Chondrocyte (in vitro differentiated cells): ENCODE measurements at places on chromosomes 12 and 14. TPM values are rescaled to one million over a fixed set of nuclear protein-coding genes. Genes with fewer than 3 reads are reported as not detected.
A peak's percentile ranks its signal among the peaks of the same experiment; 100 is the strongest.

Gene SLC7A8
- total RNA-seq = 0.31 to 0.89 TPM (median 0.45 TPM) in 3 replicates

Gene SLC4A8
- total RNA-seq = 2.4 to 5.4 TPM (median 2.7 TPM) in 3 replicates

Gene SLC17A8
- not detected in 3 replicates for total RNA-seq

Gene ASB2
- 0.67 to 1.2 TPM in 2 of 3 replicates, not detected in the other for total RNA-seq

GRCh38 chr12:10618338-10618987 is 5.1 kb upstream of the MAGOHB start:
- DNase-seq = no peak

DNA sequence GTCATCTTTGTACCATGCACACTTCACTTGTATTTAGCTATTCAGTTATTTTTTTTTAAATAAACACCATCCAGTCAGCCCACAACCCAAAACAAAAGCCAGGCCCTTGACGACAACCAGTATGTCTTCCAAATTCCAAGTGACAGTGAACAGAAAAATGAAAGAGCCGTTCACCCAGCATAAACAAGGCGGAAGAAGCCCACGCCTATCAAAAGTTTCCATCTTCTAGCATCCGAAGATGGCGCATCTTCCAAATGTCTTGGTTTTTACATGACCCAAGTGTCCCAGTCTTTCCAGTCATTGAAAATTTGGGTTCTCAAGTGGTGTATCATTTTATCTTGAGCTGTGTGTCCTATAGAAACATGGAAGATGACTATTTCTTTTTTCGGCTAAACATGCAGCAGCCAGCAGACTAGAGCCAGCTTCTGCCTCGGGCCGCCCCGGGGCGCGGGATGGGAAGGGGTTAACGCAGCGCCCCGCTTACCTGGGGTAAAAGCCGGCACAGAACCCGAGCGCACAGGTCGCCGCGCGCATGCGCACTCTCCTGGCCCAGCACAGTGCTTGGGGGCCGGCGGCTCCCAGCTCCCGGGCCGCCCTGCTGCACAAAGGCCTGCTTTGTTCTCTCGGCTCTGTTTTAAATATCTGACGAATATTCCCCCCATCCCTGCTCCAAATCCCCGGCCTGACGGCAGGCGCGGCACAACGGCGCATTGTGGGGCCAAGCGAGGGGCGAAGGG is 164.8 kb downstream of the ZFP36L1 start:
- no peak for DNase-seq

DNA sequence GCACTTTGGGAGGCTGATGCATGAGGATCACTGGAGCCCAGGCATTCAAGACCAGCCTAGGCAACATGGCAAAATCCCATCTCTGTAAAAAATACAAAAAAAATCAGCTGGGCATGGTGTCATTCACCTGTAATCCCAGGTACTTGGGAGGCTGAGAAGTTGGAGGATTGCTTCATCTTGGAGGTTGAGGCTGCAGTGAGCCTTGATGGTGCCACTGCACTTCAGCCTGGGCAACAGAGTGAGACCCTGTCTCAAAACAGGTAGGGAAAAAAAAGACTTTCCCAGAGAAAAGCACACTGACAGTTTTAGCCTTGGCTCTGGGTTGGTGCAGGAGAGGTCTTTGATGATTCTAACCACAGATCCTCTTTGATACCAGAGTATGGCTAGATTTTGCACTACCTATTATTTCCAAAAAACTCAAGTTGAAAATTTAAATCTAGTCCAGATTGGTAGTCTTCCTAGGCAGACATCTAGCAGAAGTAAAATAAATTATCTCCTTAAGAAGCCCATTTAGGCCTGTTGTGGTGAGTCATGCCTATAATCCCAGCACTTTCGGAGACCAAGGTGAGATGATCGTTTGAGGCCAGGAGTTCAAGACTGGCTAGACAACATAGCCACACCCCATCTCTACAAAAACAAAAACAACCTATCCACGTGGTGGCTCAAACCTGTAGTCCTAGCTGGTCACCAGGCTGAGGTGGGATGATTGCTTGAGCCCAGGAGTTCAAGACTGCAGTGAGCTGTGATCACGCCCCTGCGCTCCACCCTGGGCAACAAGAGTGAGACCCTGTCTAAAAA is 18.6 kb downstream of the LARP4 start:
- DNase-seq = no peak

GRCh38 chr12:105570944-105571343 is 240.5 kb downstream of the C12orf75 start:
- no peak for DNase-seq

GRCh38 chr12:89949457-89950195 is 241.0 kb upstream of the ATP2B1 start:
- no peak for DNase-seq

- no peak for DNase-seq
Observed at GRCh38 chr12:130588696-130589539, 127.2 kb downstream of the RIMBP2 start.

DNA sequence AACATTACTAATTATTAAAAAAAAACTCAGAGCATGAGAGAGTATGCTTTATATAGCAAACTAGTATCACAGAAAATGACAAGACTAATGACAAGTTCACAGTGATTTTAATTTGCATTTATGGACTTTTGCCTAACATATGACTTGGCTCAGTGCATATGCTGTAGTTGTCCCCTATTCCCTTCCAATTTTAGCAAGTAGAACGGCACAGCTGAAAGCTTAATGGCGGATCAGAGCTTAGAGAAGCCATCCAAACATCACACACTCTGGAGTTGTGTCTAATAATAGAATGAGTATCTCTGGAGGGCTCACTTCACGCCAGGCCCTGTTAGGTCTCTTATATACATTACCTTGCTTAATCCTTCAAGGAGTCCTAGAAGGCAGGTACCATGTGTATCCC is 13.3 kb downstream of the CNIH1 start:
- no peak for DNase-seq

DNA sequence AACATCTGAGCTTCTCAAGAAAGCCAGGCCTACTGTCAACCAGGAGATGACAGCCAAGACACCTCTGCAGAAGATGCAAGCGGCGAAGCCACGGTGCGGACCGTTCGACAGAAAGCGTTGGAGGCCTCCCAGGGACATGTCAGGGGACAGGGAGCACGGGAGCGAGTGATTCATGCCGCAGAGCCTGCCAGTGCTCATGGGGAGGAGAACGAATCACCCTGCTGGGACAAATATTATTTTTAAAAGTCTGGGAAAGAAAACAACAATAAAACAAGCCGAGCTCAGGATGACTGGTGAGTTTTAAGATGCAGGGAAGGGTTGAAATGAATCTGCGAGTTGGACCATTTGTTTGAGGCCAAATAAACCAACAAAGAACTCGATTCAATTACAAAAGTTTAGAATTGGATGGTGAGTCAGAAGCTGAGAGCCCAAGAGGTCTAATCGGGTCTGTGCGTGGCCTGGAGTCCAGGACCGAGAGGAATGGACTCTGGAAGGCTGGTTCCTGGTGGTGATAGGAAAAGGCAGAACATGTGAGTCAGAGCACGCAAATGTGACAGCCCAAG is 91.0 kb downstream of the RBM19 start:
- DNase-seq = peak; percentile 90

- DNase-seq = no peak
Observed at GRCh38 chr14:97036086-97036852, 239.1 kb downstream of the VRK1 start.

DNA sequence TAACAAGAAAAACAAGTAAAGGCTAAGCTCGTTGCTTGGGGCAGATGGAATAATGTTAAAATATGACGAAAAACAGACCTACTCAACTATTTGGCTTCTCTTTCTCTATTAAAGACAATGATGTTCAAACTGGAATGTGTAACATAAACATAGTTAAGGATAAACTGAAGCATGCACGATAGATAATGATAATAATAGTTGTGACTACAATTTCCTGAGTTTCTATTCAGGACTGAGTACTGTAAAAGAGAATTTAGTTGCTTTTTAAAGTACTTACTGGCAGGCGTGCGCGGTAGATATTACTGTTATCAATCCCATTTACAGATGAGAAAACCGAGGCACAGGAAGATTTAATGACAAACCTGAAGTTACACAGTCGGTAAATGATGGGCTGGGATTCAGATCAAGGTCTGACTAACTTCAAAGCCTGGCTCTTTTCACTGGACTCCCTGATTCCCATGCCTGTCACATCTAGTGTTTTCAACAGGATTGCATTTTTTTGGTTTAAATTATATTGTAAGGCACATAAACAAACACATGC is 103.0 kb downstream of the CRADD start:
- DNase-seq = no peak

DNA sequence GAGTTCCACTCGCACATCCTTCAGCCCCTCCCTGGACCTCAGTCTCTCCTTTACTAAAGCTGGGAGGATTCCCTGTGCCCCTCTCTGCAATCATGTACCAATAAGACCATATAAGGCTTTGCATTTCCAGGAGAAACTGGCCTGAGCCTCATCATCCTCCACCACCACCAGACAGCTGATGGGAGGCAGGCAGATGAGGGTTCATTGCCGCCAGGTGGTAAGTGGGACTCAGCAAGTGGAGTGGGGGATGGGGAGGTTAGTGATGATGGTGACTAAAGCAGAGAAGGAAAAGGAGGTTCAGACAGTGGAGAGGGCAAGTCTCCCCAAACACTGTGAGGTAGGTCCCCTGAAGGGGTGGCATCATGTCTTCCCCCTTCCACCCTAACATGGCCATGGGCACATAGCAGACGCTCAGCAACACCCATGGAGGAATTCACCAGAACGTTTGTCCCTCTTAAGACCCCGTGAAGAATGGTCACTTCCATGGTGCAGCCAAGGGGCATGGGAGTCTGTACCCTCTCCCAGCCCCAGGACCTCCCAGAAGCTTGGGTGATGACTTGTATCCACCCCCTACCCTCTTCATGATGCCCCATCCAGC is 4.5 kb upstream of the TNFRSF1A start:
- no peak for DNase-seq

DNA sequence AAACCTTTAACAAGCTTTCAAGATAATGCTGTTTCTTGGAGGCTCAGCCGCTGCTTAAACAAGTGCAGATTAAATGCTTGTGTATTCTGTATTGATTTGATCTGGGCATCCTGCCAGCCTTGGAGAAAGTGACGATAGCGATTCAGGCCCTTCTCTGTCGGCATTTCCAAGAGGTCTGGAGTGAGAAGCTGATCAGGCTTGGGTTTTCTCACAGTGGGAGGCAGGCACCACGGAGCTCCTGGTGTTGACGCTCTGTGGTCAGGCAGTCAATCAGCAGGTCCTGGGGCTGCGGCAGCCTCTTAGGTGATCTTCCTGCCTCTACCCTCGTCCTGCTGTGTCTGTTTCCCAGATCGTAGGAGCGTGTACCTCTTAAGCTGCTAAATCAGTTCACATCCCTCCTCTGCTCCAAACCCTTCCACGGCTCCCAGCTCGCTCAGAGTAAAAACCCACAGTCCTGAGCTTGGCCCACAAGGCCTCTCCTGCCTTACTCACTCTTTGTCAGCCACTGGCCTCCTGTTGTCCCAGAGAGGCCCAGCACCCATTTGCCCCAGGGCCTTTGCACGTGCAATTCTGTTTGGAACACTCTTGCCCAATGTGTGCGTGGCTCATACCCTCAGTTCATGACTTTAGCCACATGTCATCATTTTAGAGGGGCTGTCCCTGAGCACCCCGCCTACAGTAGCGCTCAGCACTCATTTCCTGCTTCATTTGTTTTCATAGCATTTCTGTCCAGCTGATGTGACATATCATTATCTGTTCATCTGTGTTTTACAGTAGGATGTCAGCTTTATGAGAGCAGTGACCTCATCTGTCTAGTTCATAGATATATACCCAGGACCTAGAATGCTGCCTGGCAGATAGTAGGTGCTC is 155.4 kb downstream of the AACS start:
- no peak for DNase-seq

GRCh38 chr12:15208140-15208539 is 13.1 kb downstream of the RERG start:
- no peak for DNase-seq

DNA sequence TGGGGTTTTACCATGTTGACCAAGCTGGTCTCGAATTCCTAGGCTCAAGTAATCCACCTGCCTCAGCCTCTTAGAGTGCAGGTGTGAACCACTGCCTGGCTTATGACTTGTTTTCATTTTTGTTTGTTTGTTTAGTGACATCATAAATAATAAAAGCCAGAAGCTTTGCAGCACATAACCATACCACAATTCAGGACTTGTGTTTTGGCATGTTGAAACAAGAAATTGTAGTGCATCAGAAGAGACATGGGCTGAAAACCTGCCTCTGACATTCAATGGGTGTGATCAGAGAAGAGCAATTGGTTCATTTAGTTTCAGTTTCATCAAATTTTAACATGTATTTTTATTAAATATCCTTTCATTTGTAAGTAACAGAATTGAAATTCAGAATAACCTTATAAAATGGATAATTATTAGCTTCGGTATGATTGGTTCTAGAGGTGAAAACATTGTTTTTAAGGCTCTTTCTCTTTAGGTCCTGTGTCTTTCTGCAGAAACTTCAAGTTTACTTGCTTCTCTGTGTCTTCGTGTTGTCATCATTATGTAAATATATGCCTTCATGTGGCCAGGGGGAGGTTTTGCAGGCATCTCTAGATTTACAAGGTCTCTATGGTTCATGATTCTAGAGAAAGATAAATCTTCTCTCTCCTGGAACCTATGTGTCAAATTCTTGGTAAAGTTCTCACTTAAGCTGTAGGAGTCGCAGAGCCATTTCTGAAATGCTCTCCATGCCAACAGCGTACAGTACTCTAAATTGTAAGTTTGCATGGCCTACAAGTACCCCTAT is 312.0 kb downstream of the KCNC2 start:
- DNase-seq = no peak

DNA sequence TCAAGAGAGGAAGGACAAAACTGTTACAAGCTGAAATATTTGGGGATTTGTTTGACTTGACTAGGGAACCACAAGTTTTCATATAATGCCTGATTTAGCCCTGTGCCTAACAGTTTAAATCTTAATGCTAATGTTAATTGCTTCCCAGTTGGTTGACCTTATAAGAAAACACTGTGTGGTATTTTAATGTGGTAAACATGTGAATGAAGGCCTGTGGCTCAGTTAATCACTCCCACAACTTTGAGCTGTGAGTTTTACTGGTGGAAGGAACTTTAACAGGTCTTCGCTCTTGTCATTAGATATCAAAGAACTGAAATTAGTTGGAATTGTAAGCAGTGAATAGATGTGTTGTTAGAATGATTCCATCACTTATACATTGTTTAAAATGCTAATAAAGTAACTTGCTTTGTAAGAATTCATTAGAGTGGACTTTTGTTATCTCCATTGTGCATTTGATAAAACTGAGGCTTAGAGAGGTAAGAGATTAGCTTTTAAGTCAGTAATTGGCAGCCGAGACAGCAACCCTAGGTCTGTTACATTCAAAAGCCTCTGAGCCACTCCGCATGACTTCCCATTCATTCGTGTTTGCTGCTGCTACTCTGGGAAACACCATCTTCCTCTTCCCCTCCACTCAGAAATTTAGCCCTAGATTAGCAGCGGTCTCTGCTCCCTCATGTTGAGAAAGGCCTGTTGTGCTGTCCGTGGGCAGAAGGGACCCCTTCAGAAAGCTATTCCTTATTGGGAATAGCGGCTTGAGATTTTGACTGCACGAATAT is 1.0 kb upstream of the TBK1 start:
- no peak for DNase-seq

GRCh38 chr12:56657416-56658379 is 11.9 kb upstream of the ATP5F1B start:
- DNase-seq = no peak

- DNase-seq = no peak
Observed at GRCh38 chr12:45913631-45914030, 76.7 kb downstream of the SCAF11 start.

- DNase-seq = peak; percentile 14
Observed at GRCh38 chr14:34596891-34597290, 33.1 kb downstream of the SNX6 start.
